ENCODE measurements at places on chromosomes 7 and 10. TPM values are rescaled to one million over a fixed set of nuclear protein-coding genes. Genes with fewer than 3 reads are reported as not detected.

The TRIM74 gene
- not detected for total RNA-seq

The ZNF775 gene
- total RNA-seq: 4.2 TPM

The ZNF467 gene
- total RNA-seq: 4.6 TPM

The SFRP5 gene
- total RNA-seq: 1.8 TPM

The CPA2 gene
- not detected for total RNA-seq

The CYP3A7 gene
- not detected for total RNA-seq

The NEUROG3 gene
- not detected for total RNA-seq

The CEP55 gene
- not detected for total RNA-seq

The TIMM23 gene
- 37.9 TPM for total RNA-seq

The EPO gene
- not detected for total RNA-seq

The AZGP1 gene
- 2.3 TPM for total RNA-seq

The SPDYE1 gene
- total RNA-seq: not detected

The SPDYE8 gene
- not detected for total RNA-seq

The LAMB1 gene
- total RNA-seq: 296 TPM

The SFXN2 gene
- 18.3 TPM for total RNA-seq

The SYCE1 gene
- 1.8 TPM for total RNA-seq

The NXPH1 gene
- total RNA-seq: not detected
